Midbrain (tissue), 1 donor: ENCODE measurements at places on chromosomes 1 and 21.

DNA sequence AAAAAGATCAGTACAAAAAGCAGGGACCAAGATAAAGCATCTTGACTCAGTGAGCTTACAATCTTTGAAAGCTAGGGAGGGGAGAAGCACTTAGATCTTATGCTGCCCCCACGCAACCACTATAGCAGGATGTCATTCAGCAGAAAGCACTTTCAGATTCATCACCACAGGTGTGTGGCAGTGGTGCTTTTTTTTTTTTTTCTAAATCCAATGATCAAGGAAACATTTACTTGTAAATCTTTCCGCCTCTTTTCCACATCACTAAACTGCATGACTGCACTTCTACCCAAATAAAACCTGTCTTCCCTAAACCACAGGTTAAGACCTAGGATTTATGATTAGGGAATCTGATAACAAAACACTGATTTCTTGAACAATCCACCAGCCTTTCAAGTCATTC is 154.8 kb downstream of the SLC45A1 start:
- no peak for DNase-seq

GRCh38 chr1:213962508-213962907 is 25.3 kb upstream of the PROX1 start:
- no peak for DNase-seq

DNA sequence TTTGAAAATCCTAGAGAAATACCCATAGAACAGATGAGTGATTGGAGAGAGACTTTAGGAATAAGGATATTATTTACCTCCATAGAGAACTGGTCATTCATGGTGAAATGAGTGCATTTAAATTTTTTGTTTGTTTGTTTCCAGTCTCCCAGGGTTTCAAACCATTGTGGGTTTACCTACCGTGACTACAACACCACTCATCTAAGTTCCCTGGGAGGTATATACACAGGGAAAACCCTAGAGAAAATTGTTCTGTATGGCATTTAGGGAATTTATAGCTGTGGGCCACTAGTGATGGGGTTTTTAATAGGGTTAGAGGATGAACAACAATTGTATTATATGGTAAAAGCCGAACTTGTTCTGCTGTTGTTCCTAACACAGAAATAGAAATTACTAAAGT is 109.2 kb downstream of the USP25 start:
- no peak for DNase-seq

- DNase-seq: peak; percentile 69
These were observed 1.7 kb upstream of the ZBTB18 start for GRCh38 chr1:244049162-244050013.

DNA sequence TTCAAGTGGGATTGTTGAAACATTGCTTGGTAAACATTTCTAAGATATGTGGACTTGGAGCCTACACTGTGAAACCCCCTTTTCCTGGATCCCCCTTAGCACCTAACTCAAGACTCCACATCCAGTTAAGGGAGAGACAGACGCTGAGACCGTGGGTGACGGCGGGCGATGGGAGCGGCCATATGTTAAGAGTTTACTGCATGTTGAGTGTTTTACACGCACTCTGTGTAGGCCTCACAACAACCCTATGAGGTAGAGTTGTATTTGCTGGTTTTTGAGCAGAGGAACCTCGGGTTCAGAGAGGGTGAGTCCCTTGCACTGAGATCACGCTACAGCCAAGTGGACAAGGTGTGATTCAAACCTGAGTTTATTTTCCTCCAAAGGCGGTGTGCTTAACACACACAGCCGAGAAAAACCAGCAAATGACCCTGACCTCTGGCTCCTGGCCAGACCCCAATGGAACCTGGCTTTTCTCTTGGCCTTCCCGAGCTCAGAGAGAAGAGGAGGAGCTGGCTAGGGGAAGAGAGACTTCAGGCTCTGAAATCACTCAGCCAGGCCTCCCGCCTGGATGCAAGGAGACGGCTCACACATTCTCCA is 46.9 kb upstream of the GOLT1A start:
- DNase-seq: no peak

DNA sequence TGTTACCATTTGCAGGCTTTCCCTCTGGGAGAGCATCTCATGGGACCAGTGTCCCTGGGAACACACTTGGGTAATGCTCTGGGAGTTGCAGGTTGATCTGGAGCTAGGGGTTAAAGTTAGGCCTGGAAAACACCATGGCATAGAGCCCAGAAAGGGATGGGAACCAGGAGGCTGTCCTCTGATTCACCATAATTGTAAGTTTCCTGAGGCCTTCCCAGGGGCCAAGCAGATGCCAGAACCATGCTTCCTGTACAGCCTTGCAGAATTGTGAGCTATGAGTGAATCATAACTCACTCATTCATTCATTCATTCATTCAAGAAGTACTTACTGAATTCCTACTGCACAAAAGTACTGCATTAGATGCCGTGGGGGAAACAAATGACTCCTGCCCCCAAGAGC is 50.0 kb downstream of the LACTBL1 start:
- no peak for DNase-seq

DNA sequence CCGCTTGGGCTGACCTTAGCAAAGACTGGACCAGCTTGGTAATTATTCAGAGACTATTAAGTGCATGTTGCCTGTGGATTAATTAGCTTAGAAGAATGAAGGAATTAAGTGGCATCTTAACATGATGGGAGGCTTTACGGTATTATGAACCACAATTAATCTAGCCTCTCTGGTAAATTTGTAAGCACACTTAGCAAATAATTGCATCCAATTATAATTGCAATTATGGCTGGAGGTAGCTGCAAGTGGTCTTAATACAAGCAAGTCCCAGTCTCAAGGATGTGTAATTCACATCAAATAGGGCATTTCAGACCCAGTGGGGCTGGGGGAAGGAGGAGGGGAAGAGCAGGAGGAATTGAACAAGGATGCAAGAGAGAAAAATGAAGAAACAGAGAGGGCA is 151.6 kb downstream of the CNIH3 start:
- DNase-seq: no peak

DNA sequence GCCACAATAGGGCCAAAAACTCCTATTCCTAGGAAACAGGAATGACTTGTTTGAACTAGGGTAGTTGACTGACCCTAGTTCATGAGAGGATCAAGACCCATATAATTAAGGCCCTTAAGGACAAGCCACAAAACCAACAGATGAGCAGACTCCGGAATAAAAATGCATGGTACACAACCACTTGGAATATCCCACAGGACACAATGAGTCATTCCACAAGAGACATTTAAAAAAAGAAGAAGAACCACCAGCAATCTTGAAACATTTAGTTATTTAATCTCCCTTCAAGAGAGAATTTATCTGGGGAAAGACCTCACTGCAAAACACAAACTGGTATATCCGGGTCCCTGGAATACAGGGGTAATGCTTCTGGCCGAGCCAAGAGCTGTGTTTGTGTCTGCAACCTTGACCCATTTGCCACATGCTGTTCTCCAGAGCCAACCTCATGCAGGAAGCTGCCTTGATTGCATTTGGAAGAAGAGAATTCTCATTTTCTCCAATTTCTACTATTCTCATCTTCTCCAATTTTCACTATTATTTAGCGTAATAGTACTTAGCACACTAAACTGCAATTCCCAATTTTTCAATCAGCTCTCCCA is 135.5 kb downstream of the TGFBR3 start:
- no peak for DNase-seq

- DNase-seq: no peak
These were observed 2.5 kb downstream of the FCRL4 start for GRCh38 chr1:157595356-157595755.

- no peak for DNase-seq
These were observed 932 bp downstream of the RPF1 start for GRCh38 chr1:84479998-84480397.

DNA sequence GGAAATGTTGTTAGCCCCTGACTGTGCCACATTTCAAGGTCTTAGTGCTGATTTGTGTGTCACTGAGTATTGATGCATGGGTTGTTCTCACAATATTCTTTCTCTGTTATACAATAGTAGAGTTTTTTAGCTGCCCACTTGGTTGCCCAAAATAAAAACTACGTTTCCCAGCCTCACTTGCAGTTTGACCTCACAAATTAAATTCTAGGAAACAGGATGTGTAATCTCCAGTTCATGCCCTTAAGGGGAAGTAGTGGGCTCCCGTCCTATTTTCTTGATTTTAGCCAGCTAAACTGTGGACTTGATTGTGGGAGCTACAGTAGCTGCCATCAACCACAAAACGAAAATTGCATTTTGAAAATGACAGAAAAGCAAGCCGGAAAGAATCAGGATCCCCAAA is 27.3 kb upstream of the LAMC1 start:
- DNase-seq: no peak

- peak; percentile 1 for DNase-seq
These were observed 96.7 kb upstream of the TRABD2B start for GRCh38 chr1:48093696-48094528.

DNA sequence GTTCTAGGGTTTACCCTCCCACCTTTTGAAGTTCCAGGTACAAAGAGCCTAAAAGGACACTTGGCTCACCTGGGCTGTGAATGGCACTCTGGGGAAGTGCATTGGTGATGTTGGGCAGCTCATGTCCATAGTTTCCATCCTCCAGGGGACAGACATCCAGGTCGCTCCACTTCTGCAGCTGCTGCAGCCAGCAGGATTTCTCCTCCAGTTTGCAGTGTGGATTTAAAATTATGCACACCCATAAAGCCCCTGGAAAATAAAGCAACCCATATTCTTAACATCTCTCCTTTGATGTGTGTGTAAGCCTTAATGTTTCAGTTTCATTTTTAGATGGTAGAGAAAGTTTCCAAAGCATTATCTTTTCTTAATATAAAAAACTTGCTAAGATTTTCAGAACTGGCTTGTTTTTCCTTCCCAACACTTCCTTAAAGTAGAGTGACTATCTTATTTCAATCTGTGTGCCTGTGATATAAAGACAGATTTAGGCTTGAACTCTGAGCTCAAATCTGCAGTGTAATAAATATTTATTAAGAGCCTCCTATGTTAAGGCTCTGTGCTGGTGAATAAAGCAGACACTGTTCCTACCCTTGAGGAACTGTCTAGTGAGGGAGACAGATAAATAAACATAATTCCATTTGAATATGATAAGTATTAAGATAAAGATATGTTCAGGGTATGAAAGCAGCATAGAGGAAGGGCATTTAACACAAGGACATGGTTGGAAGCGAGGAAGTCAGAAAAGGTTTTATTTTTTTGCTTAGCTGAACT is 39.1 kb downstream of the UROD start:
- no peak for DNase-seq

- no peak for DNase-seq
These were observed 42.7 kb downstream of the ZSCAN20 start for GRCh38 chr1:33515112-33515511.

- DNase-seq: no peak
These were observed 267.8 kb upstream of the NCAM2 start for GRCh38 chr21:20730441-20730840.

DNA sequence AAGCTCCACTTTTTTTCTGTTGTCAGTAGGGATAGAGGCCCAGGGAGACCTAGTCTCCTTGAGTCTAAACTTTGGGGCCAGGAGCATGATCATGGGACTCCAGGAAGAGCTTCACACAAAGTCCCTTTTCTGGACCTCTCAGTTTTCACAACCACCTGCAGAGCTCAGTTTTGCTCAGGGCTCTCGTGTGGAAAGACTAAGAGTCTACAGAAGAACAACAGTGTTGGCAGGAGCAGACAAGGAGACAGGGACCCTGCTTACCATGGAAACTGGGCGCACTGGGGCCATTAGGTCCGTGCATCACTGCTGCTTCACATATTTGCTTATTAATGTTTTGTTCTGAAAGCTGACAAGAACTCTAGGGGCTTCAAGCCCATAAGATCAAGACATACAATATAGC is 63.9 kb upstream of the HSD17B7 start:
- no peak for DNase-seq

DNA sequence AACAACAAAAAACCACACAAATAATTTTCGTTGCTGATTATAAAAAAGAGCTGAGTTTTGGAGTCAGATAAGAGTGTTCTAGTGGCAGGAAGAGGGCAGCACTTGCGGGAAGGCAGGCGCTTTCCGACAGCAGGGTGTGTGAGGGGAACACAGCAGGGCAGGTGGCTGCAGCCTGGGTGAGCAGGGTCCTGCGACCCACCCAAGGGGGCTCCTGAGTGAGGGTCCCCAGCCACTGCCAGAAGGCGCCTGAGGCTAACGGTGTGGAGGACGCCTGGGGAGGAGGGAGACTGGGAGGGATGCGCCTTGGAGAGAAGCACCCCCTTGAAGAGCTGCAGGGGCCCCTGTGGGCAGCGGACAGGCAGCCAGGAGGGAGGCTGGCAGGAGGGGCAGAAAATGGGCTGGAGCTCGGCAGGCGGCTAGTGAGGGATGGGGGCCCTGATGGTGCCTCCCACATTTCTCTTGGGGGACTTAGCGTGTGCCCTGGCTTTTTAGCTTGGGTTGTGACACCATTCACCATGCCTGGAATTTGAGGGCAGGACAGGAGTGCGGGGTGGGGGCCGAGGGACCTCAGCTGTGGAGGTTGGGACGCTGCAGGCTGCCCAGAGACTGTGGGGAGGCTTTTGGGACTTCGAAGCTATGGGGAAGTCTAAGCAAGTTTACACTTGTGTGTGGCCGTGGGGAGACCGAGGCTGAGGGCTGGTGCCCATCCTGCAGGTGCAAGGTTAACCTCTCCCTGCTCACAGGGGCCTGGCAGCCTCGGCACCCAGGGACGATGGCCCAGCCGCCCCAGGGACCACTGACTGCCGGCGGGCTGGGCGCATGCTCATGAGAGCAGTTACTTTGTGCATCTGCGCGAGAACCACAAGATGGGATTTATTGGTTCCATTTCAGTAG is 111.4 kb downstream of the SIK1 start:
- DNase-seq: no peak

GRCh38 chr1:240991230-240991629 is 365.8 kb downstream of the RGS7 start:
- no peak for DNase-seq

DNA sequence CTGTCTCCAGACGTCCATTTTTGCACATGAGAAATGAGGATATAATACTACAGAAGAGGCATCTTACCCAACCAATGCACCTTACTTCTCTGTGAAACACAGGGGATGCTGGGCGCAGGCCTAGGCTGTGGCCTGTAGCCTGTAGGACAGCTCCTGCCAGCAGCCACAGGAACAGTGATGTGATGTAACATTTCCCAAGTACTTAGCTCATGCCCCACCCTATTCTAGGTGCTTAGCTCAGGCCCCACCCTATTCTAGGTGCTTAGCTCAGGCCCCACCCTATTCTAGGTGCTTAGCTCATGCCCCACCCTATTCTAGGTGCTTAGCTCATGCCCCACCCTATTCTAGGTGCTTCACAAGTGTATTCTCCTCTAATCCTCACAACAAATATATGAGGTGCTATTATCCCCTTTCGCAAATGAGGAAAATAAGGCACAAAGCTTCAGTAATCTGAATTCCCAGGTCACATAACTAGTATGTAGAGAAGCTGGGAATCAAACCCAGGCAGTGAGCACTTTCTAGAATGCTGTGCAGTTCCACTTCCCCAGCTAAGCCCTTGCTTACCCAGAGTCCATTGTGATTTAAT is 4.6 kb upstream of the NAXE start:
- DNase-seq: no peak

GRCh38 chr1:21292984-21293536 is 2.8 kb upstream of the ECE1 start:
- DNase-seq: no peak

- DNase-seq: no peak
These were observed 130.6 kb downstream of the LIPI start for GRCh38 chr21:14080040-14080763.
